ENCODE measurements at places on chromosomes 12 and 14.

DNA sequence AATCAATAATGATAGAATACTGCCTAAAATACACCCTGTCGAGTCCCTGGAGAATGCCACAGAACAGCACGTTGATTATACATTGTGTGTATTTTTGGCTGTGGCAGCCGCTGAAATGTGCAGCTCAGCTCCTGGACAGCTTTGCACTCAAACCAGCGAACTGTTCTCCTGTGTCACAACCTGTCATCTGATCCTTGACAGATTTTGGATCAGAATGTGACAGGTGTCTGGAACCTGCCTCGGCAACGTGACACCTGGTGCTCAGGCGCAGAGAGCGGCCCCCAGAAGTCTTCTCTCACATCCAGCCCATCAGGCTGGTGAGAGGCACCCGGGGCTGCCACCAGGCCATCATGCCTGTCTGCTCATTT is 19.3 kb downstream of the MVK start:
- DNase-seq = no peak

- no peak for DNase-seq
Measured at GRCh38 chr12:121806546-121807423, 3.0 kb downstream of the SETD1B start.

DNA sequence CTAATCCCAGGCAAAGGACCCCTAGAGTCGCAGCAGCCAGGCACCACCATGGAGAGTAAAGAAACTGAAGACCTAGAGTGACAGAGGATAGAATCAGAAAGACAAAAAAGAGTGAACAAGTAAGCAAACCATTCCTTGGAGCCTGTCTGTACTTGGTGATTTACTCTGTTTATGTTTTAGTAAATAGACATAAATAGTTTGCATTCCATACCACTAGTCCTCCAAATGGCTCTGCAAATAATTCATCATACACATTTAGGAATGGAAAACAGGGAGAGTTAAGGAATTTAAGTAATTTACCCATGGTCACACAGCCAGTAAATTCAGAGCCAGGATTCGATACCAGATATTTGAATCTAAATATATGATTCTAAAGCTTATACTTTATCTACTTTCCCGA is 2.8 kb downstream of the OLR1 start:
- DNase-seq = no peak

DNA sequence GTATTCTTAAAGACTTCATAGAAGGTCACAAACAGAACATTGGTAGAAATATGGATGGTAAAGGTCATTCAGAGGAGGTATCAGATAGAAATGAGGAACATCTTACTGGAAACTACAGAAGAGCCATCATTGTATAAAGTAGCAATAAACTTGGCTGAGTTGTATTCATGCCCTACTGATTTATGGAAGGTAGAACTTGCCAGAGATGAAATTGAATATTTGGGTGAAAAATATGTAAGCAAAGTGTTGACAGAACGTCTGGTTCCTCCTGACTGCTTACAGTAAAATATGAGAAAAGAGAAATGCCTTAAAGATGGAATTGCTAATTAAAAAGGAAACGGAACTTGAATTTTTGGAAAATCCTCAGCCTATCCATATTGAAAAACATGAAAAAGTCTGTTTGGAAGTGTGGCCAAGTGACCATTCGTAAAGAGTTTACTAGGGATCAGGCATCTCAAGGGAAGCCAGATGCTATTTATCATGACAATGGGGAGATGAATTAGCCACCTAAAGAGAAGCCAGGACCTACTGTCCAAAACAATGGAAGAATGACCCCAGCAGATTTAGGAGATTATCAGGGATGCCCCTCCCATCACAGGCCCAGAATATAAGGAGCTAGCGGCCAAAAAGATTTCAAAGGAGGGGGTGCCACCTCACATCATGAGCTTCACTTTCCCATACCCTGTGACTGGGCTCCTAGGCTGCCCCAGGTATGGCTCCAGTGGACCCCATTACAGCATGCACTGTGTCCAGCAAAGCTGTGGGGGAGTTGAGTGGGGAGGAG is 189.3 kb downstream of the ITPR2 start:
- DNase-seq = no peak

- DNase-seq = no peak
Measured at GRCh38 chr14:70192915-70193314, 4.2 kb upstream of the SLC8A3 start.

GRCh38 chr12:87818441-87818840 is 210.8 kb downstream of the C12orf50 start:
- no peak for DNase-seq

DNA sequence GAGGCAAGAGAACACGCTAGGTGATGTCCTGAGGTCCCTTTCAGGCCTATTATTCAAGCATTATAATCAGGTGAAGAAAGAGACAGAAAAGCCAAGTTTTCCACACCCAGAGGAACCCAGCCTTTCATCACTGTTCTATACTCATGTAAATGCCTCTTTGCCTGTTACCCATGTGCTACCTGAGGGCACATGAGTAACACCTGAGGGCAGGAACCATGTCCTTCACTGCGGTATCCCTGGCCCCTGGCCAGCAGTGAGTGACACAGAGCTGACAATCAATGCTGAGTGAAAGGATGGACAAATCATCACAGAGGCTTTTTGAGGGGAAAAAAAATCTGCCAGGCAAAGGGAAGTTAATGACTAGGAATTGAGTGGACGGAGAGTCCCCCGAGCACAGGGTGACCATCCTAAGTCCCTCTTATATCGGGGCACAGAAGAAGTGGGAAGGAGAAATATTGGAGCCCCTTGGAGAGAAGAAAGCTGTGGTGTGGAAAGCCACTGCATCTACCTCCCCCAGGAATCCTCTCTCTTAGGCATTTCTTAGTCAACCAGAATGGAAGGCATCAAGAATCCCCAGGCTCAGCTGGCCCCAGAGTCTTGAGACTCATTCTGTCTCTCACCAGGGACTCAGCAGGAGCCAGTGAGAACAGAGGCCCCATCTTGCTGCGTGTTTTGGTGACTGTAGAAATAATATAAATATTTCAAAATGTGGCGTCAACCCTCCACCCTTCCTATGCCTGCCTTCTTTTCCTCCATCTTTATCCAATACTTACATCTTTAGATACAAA is 212.9 kb downstream of the DPF3 start:
- DNase-seq = no peak

GRCh38 chr14:22641846-22642245 is 2.3 kb downstream of the OR6J1 start:
- DNase-seq = no peak

DNA sequence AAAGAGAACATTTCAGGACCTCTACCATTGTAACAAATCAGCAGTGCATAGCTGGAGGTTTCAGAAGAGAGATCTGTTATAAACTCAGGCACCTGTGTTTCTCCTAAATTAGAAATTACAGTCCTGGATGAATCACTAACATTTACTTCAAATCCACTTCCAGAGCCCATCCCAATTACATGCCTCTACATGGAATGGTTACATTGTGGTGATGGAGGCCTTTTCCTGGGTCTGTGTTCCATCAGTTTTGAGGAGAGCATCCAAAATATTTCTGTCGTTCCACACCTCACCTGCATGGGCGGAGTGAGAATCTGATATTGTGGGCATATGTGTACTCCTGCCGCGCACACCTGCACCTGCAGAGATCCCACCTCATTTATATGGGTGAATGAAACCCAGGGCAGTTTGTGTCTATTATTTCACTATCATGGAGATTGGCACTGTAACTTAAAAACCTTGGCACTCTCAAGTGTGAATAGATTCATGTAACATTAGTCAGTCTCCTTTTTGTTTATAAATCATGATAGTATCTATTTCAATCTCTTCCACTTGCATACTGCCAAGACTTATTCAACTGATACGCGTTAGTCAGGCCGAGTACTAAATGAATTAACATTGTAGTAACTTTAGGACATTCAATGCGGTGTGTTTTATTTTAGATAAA is 215.1 kb upstream of the FAR2 start:
- DNase-seq = no peak

DNA sequence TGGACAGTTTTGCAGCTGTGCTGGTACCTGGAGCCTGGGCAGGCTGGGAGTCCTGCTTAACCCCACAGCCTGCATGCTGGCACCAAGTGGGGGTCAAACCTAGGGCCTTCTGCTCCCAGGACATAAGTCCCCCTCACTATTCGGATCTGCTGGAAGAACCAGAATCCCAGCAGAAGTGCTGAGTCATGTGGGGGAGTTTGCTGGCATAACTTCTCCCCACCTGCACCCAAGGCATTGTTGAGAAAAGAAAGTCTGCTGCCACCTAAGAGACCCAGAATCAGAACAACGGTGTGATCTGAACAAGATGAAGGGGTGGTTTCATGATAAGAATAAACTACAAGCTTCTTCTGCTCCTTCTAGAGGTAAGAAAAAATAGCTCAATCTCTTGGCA is 102.7 kb downstream of the RBM19 start:
- DNase-seq = no peak

- DNase-seq = no peak
Measured at GRCh38 chr14:23669441-23669840, 33.3 kb downstream of the DHRS2 start.

DNA sequence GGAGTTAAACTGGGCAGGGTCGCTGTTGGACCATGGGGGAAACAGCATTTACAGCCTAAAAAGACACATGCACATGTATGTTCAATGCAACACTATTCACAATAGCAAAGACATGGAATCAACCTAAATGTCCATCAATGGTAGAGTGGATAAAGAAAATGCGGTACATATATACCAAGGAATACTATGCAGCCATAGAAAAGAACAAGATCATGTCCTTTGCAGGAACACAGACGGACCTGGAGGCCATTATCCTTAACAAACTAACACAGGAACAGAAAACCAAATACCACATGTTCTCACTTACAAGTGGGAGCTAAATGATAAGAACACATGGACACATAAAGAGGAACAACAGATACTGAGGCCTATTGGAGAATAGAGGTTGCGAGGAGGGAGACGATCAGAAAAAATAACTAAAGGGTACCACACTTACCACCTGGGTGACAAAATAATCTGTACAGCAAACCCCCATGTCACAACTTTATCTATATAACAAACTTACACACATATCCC is 25.0 kb upstream of the SRP54 start:
- no peak for DNase-seq

GRCh38 chr12:55697686-55698085 is 10.0 kb downstream of the ITGA7 start:
- no peak for DNase-seq

- DNase-seq = no peak
Measured at GRCh38 chr12:65800937-65801336, 23.3 kb upstream of the HMGA2 start.

GRCh38 chr14:75363570-75364227 is 64.1 kb upstream of the JDP2 start:
- DNase-seq = no peak

- DNase-seq = no peak
Measured at GRCh38 chr12:57261428-57261865, 10.5 kb upstream of the STAC3 start.

DNA sequence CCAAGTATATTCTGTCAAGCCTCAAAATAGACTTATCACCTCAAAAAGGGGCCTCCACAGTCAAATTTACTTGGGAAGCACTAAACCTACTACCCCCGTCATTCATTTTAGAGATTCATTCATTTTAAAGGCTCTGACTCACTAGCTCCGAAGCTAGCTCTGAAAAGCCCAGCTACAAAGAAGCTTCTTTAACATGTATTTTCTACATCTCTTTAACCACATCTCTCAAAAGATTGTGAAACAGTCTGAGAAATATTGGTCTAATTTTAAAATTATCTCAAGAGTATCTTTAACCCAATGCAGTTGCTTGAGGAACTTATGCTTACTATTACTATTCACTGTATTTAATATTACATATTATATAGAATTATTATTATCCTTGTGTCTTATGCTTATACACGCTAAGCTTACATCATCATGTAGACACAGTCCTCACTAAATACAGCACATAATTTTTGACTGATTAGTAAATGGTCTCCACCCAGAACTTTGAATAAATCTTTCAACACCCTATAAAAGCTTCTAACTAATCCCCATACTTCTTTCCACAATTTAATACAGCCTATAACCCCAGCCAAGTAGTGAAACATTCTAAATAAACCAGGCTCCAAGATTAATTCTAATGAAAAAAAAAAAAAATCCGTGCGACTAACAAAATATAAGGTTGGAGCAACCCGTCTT is 7.8 kb downstream of the NT5DC3 start:
- DNase-seq = no peak

DNA sequence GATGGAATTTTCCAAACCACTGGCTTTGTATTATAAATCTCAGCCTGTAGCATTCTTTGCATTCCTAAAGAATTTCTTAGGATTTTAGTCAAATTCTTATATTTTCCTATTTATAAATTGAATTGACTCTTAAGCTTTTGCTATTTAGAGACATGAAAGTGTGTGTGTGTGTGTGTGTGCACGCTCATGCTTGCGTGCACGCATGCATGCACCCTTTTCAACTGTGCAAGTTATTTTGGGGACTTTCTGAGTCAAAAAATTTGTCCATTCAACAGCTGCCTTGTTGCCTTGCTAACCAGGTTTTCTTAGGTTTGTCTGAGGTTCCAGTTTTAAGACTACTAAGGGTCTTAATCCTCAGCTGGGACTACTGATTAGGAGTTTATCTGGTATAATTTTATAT is 42.6 kb downstream of the GPATCH2L start:
- no peak for DNase-seq

GRCh38 chr12:115203701-115204100 is 519.7 kb upstream of the TBX3 start:
- no peak for DNase-seq

DNA sequence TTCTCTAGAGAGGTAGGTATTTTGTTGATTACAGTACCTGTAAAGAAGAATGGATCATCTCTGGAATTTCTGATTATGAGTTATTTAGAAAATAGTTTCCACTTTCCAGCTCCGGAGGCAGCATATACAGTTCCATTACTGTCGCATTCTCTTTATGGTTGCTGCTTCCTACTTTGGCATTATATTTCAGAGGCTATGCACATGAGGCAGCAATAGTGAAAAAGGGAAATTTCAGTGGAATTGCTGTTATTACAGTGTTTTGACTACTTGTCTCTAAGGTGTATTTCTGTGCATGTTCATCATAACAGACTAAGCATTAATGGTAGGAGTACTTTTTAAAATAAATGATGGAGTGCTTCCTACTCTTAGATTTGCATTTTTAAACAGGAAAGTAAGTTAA is 10.2 kb downstream of the GNG2 start:
- DNase-seq = no peak

DNA sequence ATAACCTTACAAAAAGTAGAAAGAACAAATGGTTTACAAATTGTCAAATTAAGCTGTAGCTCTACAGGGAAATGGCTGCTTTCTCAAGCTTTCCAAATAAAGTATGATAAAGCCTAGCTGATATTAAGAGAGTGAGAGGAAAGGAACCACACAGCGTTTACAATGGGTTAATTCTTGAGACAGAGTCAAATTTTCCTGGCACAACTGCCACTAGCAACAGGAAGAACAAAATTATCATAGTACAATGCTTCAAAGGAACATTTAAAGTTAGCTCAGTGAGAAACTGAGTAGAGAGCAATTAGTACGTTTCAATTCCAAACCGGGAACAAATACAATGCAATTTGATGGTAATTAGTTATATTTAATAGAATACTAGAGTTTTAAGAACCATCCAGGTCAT is 116.0 kb downstream of the PPP1R12A start:
- DNase-seq = no peak
